Stimulated activated CD8-positive, alpha-beta memory T cell treated with anti-CD3 and anti-CD28 coated beads, Interleukin-4, amount 100 ng/mL, for 4 hours (primary cell): ENCODE measurements at places on chromosomes 4 and X.

- DNase-seq = no peak
Observed at GRCh38 chr4:110483516-110483915, 7.6 kb downstream of the ENPEP start.

GRCh38 chrX:74465424-74465823, 44.1 kb downstream of the SLC16A2 start:
- DNase-seq = no peak

GRCh38 chr4:186712690-186713089, 11.0 kb downstream of the FAT1 start:
- no peak for DNase-seq

- DNase-seq = no peak
Observed at GRCh38 chr4:72314869-72315268, 254.2 kb downstream of the ADAMTS3 start.

DNA sequence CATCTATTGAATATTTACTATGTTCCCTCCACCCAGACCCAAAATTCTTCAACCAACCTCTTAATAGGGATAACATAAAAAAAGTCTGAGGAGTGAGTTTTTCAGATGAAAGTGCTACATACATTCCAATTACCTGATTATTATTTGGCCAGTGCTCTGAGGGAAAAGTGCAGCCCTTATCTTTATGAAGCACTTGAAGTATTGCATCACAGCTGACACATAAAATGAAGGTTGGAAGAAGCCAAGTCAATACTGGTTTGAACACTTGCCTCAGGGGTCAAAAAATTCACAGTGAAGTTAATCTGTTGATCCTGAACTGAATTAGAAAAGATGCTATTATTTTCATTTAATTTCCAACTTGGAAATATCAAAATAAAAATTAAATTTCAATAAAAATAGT, 498.9 kb downstream of the INPP4B start:
- DNase-seq = no peak

GRCh38 chr4:173735585-173735984, 205.6 kb upstream of the HAND2 start:
- no peak for DNase-seq

DNA sequence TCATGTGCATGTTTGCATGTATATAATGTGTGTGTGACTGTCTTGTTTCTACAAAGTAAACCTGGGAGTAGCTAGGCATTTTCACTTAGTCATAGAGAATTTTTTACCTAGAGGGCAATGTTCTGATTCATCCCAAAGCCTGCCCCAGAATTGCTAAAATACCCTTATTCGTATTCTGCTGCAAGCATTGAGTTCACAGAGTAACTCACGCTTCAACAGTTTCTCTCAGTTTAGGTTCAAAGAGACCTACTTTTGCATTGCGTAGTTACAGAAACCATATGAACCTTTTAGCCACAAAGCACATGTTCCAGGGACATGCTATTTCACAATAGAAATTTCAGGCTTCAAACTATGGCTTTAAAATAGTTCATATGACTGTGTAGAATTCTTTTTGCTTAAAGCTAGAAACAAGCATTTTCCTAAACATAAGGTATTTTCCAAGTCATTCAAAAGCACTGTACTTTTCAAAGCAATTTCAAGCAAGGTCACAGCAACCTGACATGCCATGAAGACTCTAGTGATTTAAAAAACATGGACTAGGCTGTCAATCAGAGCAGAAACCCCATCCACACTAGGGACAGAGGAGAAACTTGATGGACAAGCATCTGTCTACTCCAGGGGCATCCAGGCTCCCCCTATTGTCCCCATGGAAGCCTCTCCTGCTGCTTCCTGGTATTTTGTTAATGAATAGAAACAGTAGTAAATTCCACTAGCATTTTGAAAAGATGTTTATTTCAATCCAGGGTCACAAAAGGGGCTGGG, 81.5 kb upstream of the MAPK10 start:
- DNase-seq = no peak

DNA sequence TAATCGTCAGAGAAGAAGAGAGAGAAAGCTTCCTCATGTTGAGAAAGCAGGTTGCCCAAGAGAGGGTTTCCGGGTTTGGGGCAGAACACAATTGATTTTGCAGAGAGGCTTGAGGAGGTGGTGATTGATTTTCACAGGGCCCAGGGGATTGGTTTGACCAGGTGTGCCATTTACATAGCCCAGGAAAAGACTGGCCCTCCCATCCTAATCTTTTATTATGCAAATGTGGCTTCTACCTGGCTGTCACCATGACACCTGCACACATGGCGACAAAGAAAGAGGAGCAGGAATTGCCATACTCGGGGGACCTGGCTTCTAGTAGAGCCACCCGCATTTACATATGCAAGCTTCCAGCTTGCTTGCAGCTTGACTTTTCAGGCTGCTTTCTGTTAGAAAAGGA, 405.3 kb downstream of the PPP4R3C start:
- DNase-seq = no peak

DNA sequence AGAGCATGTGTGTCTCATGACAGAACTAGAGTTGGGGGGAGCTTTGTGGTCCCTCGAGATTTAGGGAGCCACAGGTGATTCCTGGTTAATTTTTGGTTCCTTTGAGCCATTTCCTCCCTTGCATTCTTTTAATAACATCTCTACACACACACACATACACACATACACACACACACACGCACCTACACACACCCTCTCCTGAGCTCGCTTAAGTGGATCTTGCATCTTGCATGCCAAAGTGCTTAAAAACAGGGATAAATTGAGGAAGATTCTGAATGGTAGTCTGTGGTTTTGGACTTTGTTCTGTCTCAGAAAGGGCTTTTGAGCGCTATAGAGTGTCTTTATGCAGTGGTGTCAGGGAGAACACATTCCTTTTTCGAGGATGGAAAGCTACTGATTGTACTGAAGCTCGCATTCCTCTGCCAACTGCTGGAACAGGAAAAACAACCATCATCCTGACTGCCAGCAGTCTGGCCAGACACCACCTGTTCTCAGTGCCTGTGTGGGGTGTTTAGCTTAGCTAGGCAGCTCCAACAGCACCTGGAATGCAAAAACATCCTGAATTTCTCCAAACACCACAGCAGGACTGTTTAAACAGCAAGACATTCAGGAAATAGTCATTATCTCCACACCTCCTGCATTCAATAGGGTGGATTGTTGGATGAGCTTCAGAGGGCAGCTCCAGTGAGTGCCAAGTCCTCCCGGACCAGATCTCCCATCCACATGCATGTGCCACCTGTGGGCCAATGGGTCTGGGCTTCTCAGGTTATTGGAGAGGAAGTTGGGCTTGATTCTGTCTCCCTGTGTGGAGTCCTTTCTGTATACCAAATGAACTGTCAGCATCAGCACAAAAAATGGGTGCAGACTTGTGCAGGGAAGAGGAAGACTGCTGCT, 21.9 kb upstream of the IGFBP7 start:
- DNase-seq = no peak

GRCh38 chrX:24877854-24878650, 137.7 kb downstream of the ARX start:
- no peak for DNase-seq
